ENCODE measurements at places on chromosomes 2 and 18.

DNA sequence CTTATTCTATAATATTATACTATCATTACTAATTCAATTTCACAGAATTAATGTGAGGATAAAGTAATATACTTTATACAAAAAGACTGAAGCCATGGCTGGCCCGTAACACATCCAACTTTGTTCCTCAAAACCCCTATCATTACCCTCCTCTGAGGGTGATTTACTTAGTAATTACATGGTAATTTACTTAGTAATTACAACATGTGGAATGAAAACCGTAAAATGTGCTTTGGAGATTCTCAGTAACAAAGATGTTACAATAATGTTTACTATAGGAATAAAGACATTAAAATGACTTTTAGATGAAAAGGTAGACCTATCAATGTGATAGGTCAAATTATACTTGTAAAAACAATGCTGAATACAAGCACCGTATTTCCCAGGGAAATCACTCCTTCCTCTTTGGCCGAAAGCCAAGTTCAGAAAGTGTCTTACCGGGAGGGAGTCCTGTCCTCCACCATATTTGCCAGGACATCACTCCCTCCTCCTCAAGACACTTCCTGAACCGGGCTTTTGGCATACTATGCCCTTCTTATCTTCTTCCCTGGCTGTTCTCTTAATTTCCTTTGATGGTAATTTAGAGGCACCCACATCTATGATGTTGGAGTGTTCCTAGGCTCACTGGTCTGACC, 1047.8 kb downstream of the SOCS6 start:
- DNase-seq: no peak

DNA sequence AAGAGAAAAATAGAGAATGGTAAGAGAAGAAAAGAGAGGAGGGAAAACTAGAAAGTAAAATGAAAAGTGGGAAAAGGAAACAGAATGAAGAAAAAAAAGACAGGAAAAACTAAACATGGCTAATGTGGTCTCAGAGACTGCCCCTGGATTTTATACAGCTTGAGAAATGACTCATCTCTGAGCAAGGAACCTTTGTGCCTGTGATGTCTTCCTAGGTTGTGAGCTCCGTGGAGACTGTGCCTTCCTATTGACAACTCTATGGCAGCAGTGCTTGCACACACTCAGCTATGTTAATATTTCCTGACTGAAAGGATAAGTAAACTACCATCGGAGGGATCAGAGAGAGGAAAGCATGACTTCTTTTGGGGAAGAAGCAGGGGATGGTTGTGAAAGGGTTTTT, 203.8 kb downstream of the RDH14 start:
- DNase-seq: no peak

- DNase-seq: peak; percentile 48
Observed at GRCh38 chr18:10310626-10311025, 143.8 kb upstream of the APCDD1 start.

GRCh38 chr2:215003001-215003400, 135.4 kb downstream of the ABCA12 start:
- no peak for DNase-seq

GRCh38 chr2:185441486-185442005, 297.1 kb upstream of the FSIP2 start:
- no peak for DNase-seq

DNA sequence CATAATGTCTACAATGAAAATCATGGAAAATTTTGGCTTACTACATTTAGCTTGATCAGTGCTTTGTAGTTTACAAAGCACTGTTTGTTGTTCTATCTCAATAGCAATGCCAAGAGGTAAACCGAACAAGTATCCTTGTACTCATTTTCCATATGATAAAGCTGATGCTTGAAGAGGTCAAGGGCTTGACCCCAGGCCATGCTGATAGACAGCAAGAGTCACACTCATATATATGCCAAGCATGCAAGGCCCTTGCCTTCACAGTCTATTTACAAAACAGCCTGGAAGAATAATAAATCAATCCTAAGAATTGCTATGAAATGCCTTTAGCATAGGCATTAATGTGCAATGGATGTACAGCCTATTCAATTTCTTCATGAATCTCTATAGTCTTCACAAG, 71.8 kb downstream of the SLC8A1 start:
- DNase-seq: no peak

DNA sequence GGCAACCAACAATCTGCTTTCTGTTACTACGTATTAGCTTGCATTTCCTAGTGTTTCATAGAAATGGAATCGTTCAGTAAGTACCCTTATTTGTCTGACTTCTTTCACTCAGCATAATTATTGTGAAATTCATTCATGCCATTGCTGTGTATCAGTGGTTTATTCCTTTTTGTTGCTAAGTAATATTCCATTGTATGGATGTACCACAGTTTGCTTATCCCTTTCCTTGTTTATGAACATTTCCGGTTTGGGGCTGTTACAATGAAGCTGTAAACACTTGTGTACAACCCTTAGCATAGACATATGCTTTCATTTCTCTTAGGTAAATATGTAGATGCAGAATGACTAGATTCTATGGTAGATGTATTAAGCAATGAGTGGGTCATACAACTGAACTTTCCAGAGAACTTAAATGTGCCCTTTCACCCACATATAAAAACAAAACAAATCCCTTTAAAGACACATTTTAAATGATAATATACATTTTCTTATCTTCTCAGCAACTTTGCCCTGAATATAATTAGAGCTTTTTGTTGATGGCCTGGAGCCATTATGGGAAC, 21.9 kb downstream of the FER1L5 start:
- no peak for DNase-seq

DNA sequence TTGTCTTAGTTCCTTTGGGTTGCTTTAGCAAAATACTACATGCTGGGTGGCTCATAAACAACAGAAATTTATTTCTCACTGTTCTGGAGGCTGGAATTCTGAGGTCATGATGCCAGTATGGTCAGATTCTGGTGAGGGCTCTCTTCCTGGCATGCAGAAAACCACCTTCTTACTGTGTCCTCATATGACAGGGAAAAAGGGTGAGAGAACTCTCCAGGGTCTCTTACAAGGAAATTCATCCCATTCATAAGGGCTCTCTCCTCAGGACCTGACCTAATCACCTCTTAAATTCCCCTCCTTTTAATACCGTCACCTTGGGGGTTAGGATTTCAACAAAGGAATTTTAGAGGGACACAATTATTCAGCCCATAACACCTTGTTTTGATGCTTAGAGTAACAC, 243.1 kb upstream of the TNP1 start:
- DNase-seq: no peak

DNA sequence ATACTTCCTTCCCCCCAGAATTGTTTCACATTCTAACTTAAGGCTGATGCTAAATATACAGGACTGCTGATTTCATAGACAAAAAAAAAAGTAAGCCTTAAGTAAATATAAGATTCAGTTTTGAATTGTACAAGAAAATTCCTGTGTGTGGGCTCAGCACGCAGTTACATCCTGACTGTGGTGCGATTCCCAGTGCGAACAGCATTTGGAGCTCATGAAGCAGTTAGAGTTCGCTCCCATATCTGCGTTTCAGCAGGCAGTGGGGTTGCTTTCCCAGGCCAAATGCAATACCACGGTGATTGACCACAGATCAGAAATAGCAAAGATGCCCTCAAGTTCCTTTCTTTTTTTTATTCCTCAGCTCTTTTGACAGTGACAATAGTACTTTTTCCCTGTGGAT, 75.6 kb downstream of the SATB2 start:
- DNase-seq: no peak

DNA sequence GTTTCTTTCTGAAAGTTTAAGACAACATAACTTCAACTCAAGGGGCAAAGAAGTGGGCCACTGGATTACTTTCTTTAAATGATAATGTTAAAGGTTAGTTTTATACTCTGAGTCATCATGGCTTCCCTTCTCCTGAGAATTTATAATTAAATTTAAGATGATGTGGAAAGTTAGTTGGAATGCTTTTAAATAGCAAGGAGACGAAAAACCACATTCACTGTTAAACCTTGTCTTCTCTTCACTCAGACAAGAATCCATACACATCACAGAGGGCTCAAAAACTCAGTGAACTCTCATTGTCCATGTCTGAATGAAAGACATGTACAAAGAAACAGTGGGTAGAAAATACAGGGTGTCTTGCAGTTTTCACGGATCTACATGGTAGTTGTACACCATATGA, 65.6 kb downstream of the COL5A2 start:
- DNase-seq: no peak

- DNase-seq: no peak
Observed at GRCh38 chr2:26898480-26899078, 50.6 kb downstream of the DPYSL5 start.

DNA sequence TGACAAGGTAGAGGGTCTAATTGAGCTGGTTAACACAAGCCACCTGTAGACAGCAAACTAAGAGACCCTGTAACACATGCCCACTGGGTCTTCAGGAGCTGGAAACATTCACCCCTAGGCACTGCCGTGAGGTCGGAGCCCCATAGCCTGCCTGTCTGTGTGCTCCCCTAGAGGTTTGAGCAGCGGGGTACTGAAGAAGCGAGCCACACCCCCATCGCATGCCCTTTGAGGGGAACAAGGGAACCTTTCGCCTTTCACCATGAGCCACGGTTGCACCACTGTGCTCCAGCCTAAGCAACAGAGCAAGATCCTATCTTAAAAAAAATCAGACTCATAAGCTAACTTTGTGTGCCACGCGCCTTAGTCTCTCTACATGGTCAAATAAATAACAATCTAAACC, 36.2 kb upstream of the RAB27B start:
- no peak for DNase-seq

- no peak for DNase-seq
Observed at GRCh38 chr2:233966388-233966787, 49.2 kb downstream of the TRPM8 start.

DNA sequence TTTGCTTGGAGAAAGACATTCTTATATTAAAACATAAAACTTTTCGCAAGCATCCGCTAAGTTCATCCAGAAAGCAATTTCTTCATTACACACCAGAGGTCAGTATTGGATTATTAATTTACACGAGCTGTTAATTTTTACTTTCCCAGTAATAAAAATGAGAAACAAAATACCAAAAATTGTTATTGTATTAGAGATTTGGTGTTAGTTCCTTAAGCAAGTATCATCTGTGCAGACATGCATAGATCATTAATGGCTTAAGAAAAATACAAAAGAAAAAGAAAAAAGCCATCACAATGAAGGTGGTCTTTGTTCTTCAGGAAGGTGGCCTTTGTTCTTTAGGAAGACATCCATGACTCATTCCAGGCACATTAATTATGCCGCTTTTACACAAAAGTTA, 53.6 kb upstream of the HNMT start:
- DNase-seq: no peak

DNA sequence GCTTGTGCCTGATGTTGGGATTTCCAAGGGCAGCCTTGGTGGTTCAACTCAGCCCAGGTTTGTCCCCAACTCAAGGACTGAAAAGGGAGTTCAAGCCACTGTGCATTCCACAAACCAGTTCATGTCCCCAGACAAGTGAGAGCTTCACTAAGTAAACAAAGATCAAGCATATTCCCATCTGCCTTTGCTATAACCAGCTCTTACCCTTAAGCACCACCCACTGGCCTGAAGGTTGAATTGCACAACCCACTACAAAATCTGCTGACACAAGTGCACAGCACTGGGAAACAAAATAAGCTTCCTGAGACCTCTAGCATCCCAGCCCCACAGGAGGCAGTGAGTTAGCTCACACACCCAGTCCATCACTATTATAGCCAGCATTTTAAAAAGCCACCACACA, 516.7 kb downstream of the NR4A2 start:
- peak; percentile 32 for DNase-seq

DNA sequence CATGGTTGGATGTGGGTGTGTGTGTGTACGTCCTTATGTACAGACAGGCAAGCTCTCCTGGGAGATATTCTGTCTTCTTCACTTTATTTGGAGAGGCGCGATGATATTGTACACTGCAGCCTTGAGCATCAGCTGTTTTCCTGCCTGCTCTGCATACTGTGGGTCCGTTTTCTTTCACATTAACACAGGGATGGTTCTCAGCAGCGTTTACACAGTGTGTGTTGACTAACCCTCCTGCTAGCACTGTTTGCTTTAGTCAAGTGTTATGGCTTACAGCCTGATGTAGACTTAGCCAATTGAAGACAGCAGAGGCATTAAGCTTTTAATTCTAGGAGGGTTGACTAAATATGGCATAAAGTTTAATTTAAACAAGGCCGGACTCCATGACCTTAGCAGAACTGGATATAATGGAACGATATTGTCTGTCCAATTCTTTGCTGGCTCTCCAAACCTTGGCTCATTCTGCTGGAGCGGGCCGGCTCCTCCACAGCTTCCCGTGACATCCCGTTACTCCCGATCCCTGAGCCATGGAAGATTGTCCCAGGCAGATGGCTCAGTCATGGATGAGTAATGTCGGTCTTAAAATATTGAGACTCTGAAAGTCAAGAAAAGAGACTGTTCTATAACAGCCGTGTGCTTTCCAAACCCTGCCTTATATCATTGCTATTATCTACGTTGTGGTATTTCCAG, 134.7 kb downstream of the TPGS2 start:
- DNase-seq: no peak

DNA sequence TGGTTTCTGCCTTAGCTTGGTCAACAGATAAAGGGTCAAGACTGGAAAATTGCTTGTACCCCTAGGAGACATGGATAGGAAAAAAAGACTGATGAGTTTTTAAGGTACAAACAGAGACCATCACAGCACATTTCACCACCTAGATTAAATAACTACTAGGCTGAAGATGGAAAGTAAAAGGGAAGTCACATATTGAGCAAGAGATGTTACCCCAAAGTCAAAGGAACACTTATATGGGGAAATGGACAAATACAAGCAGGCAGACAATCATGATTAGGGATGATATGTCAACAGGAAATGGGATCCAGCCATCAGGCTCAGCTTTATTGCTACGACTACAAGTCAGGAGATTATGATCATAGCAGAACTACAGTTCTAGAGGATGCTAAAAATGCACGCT, 1643.1 kb upstream of the CELF4 start:
- peak; percentile 2 for DNase-seq

- no peak for DNase-seq
Observed at GRCh38 chr18:74795751-74796150, 198.1 kb downstream of the ZNF407 start.

- no peak for DNase-seq
Observed at GRCh38 chr2:23809150-23809549, 117.8 kb downstream of the ATAD2B start.
